ENCODE measurements at places on chromosomes 16 and 17. TPM values are rescaled to one million over a fixed set of nuclear protein-coding genes. Genes with fewer than 3 reads are reported as not detected.

GRCh38 chr16:50474138-50474537 lies 74.1 kb upstream of the NKD1 start:
- DNase-seq, result no peak
- no peaks in the 10 kb centered on the region for H3K36me3 ChIP-seq
- H3K27ac ChIP-seq, result no peak overlapping the region
- no peaks in the 10 kb centered on the region for H3K4me1 ChIP-seq
- H3K4me3 ChIP-seq, result no peak overlapping the region
- H3K27me3 ChIP-seq, result peaks cover 99% of the 10 kb centered on the region

DNA sequence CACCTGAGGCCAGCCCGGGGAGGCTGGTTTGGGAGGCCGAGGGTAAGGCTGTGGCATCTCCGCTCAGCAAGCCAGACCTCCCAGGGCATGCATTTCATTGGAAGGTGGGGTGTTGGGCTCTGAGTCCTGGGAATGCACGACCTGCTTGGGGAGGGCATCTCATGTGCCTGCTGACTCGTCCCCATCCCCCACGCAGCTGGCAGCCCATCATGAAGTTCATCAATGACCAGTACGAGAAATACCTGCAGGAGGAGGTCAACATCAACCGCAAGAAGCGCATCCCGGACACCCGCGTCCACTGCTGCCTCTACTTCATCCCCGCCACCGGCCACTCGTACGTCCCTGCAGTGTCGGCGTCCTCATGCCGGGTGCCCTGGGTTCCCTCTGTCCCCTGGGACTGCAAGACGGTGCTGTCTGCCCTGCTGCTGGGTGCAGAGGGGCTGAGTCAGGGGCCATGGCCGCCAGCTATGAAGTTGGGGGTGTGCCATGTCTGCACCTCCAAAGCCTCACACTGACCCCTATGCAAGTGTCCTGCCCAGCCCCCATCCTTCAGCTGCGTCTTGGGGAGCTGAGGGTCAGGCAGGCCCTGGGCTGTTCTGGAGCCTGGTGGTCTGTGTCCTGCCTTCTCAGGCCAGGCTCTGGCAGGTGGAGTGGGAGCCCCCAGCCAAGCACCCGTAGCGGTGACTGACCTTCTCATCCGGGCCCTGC lies 347.9 kb downstream of the SEC14L1 start:
- H3K36me3 ChIP-seq, result peaks cover 52% of the 10 kb centered on the region
- no peaks in the 10 kb centered on the region for H3K4me1 ChIP-seq
- no peak for DNase-seq
- H3K27me3 ChIP-seq, result no peaks in the 10 kb centered on the region

DNA sequence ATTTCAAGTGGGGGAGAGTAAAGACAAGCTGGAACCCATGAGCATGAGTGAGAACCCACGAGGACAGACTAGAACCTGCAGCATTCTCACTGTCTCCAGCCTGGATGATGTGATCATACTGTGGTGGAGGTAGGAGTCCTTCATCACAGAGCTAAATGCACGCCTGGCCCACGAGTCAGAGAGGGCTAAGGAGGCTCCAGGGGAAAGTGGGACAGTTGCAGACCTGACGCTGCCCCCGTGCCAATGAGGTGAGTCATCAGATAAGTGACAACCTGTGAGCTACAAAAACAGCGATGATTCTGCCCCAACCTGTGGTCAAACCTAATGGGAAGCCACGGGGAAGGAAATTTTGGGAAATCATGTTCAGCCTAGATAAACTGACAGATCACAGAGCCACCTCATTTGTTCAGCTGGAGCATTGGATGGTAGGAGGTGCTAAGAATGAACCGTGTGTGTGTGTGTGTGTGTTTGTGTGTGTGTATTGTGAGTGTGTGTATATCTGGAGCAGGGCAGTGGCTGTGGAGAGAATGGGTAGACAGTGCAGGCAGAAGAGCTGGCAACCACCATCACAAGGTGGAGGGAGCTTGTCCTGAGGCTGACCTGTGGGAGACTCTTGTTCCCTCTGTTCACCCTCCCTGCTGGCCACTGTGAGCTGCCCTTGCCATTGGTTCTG lies 131.8 kb downstream of the UTP18 start:
- no peak overlapping the region for H3K4me3 ChIP-seq
- peak; percentile 36 for DNase-seq
- no peaks in the 10 kb centered on the region for H3K36me3 ChIP-seq
- H3K4me1 ChIP-seq, result peaks cover 12% of the 10 kb centered on the region

- no peak overlapping the region for H3K27ac ChIP-seq
- DNase-seq, result no peak
- H3K4me3 ChIP-seq, result no peak overlapping the region
Observed at GRCh38 chr17:14582996-14583395, 282.1 kb downstream of the HS3ST3B1 start.

- peak overlapping the region; percentile 56 for H3K27ac ChIP-seq
- no peak overlapping the region for H3K4me3 ChIP-seq
- H3K36me3 ChIP-seq, result peaks cover 9% of the 10 kb centered on the region
- H3K4me1 ChIP-seq, result peaks cover 56% of the 10 kb centered on the region
- H3K27me3 ChIP-seq, result no peaks in the 10 kb centered on the region
Observed at GRCh38 chr16:81600275-81600674, 155.7 kb downstream of the CMIP start.

DNA sequence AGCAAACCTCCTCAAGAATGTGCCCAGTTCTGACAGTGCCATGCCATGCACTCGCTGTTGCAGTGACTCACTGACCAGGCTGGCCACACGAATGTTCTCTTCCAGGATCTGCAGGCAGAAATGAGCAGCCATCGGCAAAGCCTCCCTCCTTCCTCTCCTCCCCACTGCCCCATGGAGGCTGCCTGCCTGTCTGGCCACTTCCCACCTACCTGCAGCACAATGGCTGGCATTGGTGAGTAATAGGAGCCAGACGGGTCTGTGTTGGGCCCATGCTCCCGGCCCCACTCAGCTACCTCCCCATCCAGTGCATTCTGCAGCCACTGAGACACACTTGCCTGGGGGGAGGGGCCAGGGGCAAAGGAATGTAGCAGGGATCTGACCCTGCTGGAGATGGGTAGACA lies 2.8 kb upstream of the MATCAP1 start:
- peaks cover 16% of the 10 kb centered on the region for H3K4me1 ChIP-seq
- H3K27me3 ChIP-seq, result peaks cover 12% of the 10 kb centered on the region
- H3K4me3 ChIP-seq, result no peak overlapping the region
- H3K27ac ChIP-seq, result no peak overlapping the region
- peaks cover 3% of the 10 kb centered on the region for H3K36me3 ChIP-seq
- no peak for DNase-seq

- H3K4me1 ChIP-seq, result peaks cover 6% of the 10 kb centered on the region
- H3K27me3 ChIP-seq, result peaks cover 25% of the 10 kb centered on the region
- H3K36me3 ChIP-seq, result peaks cover 2% of the 10 kb centered on the region
- DNase-seq, result no peak
Observed at GRCh38 chr17:8131844-8132441, 8.0 kb upstream of the HES7 start.

- H3K4me1 ChIP-seq, result no peaks in the 10 kb centered on the region
- H3K27ac ChIP-seq, result peak overlapping the region; percentile 68
- DNase-seq, result no peak
- no peaks in the 10 kb centered on the region for H3K27me3 ChIP-seq
- no peak overlapping the region for H3K4me3 ChIP-seq
Observed at GRCh38 chr16:89695875-89696669, 5.4 kb downstream of the SPATA2L start.

DNA sequence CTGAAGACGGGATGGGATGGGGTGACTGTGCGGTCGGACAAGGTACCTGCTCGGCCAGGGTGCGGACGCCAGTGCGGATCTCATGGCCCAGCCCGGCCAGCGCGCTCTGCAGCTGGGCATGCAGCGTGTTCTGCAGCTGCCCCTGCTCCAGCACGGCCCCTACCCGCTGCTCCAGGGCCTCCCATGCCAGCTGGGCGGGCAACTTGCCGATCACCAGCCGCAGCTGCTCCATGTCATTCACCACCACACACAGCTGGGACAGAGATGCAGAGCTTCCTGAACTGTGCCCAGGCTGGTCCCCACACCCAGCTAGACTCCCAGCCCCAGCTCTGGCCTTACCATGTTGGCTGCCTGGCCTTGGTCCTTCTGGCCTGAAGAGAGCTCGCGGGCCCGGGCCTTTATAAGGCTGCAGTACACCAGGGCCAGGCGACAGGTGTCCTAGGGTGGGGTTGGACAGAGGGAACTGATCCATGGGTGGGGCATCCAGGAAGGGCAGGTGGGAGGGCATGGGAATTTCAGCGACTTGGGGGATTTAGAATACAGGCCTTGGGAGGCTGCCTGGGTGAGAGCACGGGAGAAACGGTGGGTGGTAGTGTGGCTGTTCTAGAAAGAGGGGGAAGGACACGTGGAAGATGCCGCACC lies 9.8 kb downstream of the UNC13D start:
- H3K4me3 ChIP-seq, result no peak overlapping the region
- no peak for DNase-seq
- H3K4me1 ChIP-seq, result no peaks in the 10 kb centered on the region

- no peak overlapping the region for H3K4me3 ChIP-seq
- peak; percentile 84 for DNase-seq
- H3K27ac ChIP-seq, result peak overlapping the region; percentile 28
- H3K4me1 ChIP-seq, result peaks cover 28% of the 10 kb centered on the region
Observed at GRCh38 chr17:46742565-46743270, 75.8 kb downstream of the WNT3 start.

DNA sequence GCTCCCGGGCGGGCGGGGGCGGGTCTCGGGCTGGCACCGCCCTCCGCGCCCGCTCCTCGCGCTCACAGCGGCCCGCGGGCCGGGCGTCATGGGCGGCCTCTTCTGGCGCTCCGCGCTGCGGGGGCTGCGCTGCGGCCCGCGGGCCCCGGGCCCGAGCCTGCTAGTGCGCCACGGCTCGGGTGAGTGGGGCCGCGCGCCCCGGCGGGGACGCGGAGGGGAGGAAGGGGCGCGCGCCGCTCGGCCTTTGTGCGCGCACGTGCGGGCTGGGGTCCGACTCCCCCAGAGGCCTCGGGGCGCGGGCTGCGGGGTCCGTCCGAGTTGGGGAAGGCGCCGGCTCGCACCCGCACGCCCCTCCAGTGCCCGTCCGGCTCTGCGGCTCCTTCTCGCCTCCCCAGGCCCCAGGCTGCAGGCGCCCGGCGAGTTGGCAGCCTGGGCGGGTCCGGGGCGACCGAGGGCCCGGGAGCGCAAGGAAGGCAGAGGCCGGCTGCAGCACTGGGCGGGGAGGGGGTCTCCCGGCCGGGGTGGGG lies at the start of gene NME4:
NME4 (plus strand) TSS at position 65 of the 527 bp plus-strand sequence; CDS start at position 89, 24 bp downstream.
- H3K36me3 ChIP-seq, result peaks cover 57% of the 10 kb centered on the region
- peak within 1 kb of the TSS; percentile 74 for H3K27ac ChIP-seq

DNA sequence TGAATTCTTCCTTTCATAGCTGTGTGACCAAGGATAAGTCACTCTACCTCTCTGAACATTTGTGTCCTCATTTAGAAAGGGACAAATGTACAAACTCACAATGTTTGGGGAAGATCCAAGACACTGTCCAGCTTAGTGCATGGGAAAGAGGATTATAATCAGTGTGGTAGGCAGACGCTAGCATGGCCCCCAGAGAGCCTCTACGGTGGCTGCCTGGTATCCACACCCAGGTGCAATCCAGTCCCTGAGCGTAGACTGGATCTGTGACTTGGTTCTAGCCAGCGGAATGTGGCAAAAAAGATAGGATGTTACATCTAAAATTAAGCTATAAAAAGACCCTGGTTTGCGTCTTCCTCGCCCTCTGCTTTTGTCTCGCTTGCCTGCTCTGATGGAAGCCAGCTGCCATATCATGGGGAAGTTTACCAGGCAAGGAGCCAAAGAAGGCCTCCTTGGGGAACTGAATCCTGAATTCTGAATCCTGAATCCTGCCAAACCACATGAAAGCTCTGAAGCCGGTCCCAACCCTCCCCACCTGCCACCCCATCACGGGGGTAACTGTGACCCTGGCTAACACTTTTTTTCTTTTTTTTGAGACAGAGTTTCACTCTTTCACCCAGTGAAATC lies 51.7 kb downstream of the PLXDC1 start:
- no peak for DNase-seq
- no peaks in the 10 kb centered on the region for H3K4me1 ChIP-seq
- no peak overlapping the region for H3K4me3 ChIP-seq
- H3K27me3 ChIP-seq, result peaks cover 51% of the 10 kb centered on the region
- H3K27ac ChIP-seq, result no peak overlapping the region

DNA sequence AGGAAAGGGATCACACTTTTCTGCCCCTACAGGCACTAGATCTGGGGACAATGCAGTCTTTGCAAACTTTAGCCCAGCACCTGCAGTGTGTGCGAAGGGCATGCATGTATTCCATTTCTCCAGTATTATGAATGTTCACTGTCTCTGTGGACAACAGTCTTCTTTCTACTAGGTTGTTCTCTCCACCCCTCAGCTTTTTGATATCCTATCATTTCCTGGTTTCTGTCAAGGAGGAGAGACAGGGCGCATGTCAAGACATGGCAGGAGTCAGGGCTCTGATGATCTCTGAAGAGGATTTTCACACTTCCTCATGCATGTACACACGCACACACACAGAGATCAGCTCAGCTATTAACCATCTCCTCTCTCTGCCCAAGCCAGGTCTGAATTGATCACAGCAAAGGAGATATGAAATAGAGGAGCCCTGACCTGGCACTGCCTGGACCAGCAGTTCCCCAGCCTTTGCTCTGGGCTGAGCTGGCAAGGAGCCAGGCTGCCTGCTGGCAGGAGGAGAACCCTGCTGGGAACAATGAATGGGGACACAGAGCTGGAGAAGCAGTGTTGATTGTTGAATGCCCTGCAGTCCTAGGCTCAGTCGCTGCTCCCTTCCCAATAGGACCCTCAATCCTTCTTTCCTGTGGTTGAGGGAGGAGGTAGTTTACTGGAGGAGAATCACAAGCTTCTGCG lies 2.6 kb downstream of the GPR179 start:
- no peak overlapping the region for H3K27ac ChIP-seq
- H3K4me1 ChIP-seq, result peaks cover 8% of the 10 kb centered on the region
- H3K27me3 ChIP-seq, result peaks cover 77% of the 10 kb centered on the region
- H3K36me3 ChIP-seq, result no peaks in the 10 kb centered on the region
- H3K4me3 ChIP-seq, result no peak overlapping the region
- DNase-seq, result peak; percentile 84

DNA sequence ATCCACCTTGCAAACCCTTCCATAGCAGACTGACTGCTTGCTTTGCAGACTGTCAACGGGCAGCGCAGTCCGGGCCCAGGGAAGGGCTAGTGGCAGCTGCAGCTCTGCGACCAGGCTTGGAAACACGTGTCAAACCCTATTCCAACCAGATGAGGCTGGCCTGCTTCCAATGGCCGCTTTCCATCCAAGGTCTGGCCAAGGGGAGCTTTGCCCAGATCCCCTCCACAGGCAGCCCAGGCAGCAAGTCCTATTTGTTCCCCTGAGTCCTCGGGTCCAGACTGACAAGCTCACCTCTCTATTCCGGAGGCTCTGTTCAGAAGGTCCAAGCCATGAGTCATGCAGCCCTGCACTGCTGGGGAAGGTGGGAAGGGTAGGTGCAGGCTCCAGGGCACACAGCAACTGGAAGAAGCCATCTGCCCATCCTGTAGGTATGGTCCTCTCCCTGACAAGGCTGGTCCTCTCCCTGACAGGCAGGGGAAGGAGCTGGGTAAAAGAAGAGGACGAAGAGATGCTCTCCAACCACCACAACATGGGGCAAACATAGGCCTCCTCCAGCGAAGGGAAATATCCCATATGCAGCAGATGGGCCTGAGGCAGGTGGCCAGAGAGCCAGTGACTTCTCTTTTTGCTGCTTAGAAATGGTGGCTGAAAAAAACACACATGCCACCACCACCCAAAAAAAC lies 22.6 kb upstream of the AXIN2 start:
- no peak overlapping the region for H3K27ac ChIP-seq
- H3K4me1 ChIP-seq, result peaks cover 8% of the 10 kb centered on the region
- DNase-seq, result no peak
- no peaks in the 10 kb centered on the region for H3K36me3 ChIP-seq

PITPNC1 gene
- total RNA-seq, result 11.4 TPM

RBFOX1 gene
- not detected for total RNA-seq

SDR42E2 gene
- not detected for total RNA-seq

P2RX1 gene
- total RNA-seq, result not detected

IL17C gene
- not detected for total RNA-seq

EFCAB13 gene
- total RNA-seq, result 21.5 TPM

ANKRD40CL gene
- total RNA-seq, result 0.64 TPM

KRTAP3-2 gene
- not detected for total RNA-seq

USP6 gene
- not detected for total RNA-seq
